ENCODE measurements at places on chromosomes 1 and 21.
A peak's percentile ranks its signal among the peaks of the same experiment; 100 is the strongest.

GRCh38 chr1:118902711-118903191, 85.4 kb downstream of the TBX15 start:
- DNase-seq, result no peak

DNA sequence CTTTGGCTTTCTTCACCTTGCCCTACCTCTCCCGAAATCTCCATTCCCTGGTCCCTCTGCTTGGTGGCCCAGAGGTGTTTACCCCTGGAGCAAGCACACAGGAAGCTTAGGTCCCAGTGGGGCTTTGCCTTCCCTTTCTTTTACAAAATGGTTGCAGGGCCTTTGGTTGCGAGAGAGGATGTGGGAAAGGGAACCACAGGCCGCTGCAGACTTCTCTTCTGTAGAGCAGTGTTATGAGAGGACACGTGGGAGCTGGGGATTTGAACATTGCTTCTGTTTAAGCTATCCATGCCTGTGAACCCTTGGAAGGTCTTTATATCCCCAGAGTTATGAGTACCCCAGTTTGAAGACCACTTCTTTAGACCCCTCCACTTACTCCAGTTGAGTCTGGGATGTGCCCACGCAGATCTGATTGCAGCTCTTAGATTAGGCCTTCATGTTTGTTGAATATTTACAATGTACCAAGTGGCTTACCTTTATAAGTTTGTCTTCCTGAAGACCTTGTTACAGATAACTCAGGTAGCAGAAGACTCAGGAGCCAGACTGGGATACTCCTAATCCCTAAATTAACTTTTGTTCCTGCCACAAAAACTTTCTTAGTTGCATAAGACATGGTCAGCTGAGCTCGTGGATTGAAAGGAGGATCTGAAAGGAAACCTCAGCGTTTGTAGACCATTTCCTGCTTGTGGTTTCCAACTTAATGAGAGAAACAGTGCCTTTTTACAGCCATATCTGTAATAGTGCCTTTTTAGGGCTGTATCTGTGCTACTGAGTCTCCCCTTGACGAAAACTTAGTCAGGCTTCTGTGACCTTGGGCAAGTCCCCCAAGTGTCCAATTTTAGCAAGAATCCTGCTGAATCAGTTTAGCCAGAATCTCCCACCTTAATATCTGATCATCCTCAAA, 21.9 kb upstream of the IVNS1ABP start:
- no peak for DNase-seq

DNA sequence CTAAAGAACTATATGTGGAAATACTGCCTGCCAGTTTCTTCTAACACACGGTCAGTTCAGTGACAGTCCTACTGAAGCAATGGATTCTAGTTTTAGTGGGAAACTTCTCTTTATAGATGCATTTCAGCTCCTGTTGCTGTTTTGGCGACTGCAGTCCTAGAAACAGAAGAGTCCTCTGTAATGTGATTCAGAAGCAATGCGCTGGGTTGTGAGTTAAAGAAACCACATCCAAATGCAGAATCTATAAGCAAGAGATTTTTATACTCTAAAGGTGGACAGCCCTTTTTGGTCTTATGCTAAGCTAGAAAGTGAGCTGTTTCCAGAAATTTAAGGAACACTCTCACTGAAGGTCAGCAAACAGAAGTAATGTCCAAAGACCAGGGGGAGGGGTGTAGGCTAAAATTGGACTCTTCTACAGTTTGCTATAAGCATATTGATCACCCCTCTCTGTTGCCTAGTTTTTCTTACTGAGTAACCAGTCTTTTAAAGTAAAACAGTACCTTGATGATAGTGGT, 30.8 kb downstream of the DUSP10 start:
- no peak for DNase-seq

GRCh38 chr1:3836421-3836820, 20.6 kb downstream of the CEP104 start:
- DNase-seq, result no peak

DNA sequence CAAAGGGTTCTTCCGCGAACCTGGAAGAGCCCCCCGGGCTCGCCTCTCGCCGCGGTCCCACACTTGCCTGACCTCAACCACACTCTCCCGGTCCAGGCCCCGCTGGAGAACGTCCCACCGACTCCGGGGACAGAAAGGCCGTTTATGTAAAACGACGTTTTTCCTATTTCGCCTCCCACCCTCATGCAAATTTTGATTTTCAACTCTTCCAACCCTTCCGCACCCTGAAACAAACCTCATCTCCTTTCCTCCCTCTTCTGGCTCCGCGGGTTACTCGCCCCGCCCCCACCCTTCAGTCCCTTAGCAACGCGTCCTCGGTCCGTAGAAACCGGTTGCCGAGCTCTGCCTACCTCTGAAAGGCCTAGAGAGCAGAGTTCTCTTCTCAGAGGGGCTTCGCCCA, at the start of gene C1orf141:
Gene C1orf141, minus strand, starts transcription at position 276 of the 400 bp plus-strand sequence. CDS start 7,730 bp downstream, outside the sequence.
- DNase-seq, result no peak

- no peak for DNase-seq
Measured at GRCh38 chr1:43446881-43447835, 6.6 kb downstream of the HYI start.

- DNase-seq, result no peak
Measured at GRCh38 chr1:94846308-94846707, 26.2 kb downstream of the SLC44A3 start.

- DNase-seq, result no peak
Measured at GRCh38 chr1:77899647-77900320, 11.4 kb downstream of the NEXN start.

DNA sequence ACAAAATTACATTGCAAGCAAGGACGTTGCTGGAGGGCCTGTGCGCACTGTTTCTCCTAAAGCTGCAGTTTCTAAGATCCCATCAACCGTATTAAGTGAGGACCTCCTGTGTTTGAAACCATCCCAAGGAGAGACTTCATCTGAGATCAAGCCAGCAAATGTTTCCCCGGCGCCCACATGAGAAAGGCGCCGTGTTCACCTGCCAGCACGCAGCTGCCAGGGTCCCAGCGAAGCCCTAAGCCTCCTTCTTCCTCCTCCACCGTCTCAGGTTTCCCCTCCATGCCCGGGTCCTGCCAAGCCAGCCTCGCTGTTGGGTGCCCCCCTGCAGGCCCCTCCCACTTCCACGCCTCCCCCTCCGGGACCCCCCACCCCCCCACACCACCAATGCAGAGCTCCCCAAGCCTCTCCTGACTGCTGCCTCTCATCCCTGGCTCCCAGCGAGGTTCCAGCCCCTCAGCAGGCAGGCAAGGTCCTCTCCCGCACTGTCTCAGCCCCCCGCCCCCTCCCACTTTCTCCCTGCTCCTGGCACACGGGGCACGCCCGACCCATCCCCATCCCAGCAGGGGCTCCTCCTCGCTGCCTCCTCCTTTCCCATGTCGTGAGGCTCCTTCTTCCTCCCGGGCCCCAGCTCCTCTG, 8.6 kb upstream of the TFF1 start:
- DNase-seq, result no peak

GRCh38 chr1:158998781-158999161, 10.9 kb upstream of the IFI16 start:
- DNase-seq, result no peak

DNA sequence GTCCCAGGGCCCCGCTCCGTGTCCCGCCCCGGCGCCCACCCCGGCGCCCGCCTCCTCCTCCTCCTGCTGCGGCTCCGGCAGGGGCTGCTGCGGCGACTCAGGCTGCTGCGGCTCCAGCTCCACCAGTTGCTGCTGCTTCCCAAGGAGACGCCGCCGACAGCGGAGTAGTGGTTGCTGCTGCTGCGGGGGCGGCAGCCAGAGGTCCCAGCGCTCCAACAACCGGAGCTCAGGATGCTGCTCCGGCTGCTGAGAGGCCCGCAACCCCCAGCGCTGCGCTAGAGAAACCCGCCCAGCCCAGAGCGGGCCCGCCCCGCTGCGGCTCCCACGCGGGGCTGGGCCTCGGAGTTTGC, 1.1 kb downstream of the CRCT1 start:
- no peak for DNase-seq

- no peak for DNase-seq
Measured at GRCh38 chr1:215056584-215056983, 26.0 kb upstream of the KCNK2 start.

GRCh38 chr1:194024659-194025058, 838.2 kb upstream of the B3GALT2 start:
- DNase-seq, result no peak

DNA sequence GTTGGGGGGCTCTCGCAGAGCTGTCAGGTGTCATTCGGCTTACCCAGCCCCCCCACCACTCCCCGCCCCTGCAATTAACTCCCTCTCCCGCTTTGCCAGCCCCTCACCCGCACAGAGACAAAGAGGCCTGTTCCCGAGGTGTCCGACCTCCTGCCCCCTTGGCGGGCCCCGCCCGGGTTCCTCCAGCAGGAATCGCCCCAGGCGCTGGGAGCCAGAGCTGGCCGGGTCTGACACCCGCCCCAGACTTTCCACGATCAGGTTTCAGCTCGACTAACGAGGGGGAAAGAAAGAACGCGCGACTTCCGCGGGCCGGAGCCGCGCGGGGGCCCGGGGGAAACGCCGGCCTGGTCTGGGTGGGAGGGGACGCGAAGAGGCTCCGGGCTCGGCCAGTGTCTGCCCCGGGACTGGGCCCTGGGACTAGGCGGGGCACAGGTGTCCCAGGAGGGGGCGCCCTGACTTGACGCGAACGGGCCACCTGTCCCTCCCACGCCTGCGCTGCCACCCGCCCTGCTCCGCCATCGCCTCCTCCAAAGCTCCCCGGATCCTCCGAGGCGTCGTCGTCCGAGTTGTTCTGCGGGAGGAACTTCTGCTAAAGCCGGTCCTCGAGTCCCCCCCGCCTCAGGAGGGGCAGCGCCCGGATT, 36.4 kb upstream of the HHAT start:
- DNase-seq, result peak; percentile 3

DNA sequence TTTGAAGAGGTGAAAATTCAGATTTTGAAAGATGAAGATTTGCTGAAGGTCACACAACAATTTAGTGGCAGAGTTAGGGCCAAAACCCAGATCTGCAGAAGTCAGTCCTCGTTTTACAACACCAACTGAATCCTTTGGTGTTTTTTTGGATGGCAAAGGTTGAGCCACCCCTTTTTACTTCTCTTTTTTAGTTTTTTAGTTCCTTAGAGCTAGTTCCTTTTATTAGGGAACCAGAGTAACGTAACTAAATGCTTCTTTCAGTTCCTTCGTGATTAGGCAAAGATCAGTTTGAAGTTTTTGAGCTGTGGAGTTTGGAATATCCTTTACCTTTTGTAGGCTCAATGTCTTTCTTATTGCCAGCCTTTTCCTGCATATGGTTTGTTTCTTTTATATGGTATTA, 67.9 kb upstream of the ARID1A start:
- no peak for DNase-seq

DNA sequence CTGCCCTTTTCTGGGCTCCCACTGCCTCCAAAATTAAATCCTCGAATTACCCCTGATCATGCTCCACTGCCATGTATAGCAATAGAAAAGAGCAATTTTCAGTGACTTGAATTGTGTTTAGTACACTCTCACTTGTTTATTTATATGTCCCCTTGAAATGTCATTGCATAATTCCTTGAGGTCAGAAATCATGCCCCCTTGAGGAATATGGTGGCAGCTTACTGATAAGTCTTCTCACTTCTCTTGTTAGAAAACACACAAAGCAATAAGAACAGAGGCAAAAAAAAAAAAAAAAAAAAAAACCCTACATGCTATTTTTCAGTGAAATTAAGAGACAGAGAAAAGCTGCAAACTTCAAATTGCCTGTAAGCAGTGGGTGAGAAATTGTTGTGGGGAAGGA, 37.5 kb downstream of the GPR88 start:
- DNase-seq, result no peak

DNA sequence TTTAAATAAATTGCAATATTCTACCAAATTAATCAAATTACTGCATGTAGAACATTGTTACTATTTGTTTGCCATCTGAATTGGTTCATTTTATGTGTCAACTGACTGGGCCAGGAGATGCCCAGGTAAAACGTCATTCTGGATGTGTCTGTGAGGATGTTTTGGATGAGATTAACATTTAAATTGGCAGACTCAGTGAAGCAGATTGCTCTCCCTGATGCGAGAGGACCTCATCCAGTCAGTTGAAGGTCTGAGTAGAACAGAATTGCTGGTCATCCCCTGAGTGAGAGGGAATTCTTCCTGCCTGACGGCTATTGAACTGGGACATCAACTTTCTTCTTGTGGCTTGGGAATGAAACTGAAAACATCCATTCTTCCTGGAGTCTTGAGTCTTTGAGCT, 122.0 kb upstream of the GREM2 start:
- DNase-seq, result no peak

DNA sequence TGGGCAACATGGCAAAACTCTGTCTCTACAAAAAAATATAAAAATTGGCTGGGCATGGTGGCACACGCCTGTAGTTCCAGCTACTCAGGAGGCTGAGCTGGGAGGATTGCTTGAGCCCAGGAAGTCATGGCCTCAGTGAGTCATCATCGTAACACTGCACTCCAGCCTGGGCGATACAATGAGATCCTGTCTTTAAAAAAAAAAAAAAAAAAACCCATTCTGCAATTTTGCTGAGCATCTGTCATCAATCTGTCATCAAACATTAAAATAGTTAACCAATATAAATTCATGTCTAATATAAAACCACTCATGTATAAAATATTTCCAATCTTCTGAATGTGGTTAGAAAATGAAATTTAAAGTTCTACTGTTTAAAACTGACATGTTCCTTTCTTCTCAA, 56.9 kb downstream of the LPAR3 start:
- DNase-seq, result no peak

DNA sequence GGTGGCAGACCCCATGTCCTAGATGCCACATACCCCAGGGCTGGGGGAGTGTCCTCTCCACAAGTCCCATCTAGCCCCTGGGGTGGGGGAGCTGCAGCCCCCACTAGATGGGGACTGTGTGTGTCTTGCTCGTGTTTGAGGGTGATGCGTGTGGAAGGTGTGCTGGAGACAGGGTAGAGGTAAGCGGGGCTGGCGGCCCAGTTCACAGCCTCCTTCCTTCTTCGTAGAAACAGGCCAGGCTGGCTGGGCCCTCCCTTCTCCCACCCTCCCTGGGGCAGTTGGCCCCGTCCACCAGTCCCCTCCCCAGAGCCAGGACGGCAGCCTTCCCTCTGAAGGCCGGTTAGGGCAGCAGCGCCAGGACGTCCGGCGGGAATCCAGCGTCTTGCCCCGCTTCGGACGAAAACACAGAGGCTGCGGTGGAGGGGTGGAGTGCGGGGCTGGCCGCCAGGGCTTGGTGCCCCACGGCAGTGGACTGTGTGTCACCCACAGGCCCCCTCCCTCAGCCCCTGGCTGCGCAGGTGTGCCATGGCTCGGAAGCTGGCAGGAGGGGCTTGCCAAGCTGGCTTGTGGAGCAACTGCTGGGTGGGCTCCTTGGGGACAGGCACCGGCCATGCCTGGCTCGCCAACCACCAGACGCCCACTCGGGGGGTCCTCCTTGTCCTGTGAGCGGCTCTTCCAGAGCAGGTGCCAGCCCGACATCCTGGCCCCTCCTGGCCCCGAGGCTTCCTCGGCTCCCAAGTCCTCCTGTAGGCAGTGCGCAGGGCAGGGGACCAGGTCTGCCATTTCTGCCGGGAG, 3.6 kb downstream of the PRDM16 start:
- no peak for DNase-seq

Measured in stimulated activated CD4-positive, alpha-beta T cell treated with anti-CD3 and anti-CD28 coated beads, Interleukin-12 subunit alpha, Interleukin-12 subunit beta, amount 100 ng/mL, for 24 hours (primary cell).